ENCODE measurements at places on chromosomes 16 and 17.

DNA sequence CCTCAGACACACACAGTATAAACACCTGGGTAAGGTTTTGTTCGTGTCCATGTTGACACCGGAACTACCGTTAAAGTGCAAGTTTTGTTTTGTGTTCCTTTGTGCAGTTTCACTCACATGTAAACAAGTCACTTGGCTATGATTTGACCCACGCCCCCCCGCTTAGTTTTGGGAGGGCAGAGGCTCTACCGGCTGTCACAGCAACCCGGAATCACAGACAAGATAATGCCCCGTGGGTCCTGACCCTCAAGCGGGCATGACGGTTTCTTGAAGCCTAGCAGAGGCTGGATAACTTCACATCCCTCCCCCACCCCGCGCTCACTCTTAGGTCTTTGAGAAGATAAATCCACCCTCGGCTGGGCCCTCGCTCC is 1.7 kb downstream of the RASD1 start:
- DNase-seq, result no peak

DNA sequence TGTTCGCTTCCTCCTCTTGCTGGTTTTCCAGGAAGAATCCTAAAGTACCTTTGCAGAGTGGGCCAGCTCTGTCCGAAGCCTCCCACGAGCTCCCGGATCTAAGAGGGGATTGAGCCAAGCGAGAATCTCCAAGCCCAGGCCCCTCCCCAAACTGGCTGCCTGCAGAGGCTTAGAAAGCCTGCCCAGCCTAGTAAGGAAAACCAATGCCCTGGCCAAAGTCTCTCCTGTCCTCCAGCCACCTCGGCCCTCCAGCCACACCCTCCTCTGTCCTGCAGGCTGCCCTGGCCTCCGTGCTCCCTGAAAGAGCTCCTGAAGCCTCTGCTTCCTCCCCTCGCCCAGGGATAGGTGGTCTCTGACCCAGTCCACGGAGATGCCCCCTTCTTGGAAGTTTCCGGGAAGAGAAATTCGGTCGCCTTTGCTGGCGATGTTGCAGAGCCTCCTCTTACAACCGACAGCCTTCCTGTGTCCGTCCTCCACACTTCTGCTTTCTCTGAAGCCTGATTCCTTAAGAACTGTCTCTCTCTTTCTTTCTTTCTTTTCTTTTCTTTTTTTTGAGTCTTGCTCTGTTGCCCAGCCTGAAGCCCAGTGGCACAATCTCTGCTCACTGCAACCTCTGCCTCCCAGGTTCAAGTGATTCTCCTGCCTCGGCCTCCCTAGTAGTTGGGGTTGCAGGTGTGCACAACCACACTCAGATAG is 54.9 kb upstream of the TOB1 start:
- no peak for DNase-seq

GRCh38 chr16:52492789-52493357 is 54.1 kb downstream of the TOX3 start:
- no peak for DNase-seq

DNA sequence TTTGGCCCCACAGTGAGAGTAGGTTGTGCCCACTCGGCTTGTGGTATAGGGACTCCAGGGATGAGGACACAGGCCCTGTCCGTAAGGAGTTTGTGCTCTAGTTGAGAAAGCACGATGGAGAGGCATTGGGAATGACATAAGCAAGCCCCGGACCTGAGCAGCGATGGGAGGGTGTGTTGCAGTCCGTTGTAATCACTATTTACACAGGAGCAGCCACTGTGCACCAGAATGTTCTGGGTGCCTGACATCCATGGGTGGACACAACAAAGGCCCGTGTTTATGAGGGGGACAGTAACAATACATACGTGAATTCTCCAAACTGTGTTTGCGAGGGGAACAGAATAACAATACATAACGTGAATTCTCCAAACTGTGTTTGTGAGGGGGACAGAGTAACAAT is 86.8 kb downstream of the NPIPB11 start:
- DNase-seq, result no peak

DNA sequence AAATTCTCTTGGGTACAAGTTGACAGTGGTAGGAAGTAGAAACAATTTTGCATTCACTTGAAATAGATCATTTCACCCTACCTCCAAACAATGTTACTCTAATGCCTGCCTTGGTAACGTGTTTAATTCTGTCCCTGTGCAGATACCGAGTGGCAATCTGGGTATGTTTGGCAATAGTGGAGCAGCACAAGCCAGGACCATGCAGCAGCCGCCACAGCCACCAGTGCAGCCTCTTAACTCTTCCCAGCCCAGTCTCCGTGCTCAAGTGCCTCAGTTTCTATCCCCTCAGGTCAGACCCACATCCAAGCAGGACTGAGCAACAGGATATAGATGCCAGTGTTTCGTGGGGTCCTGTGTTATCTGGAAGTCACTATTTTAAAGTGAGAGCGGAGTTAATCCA is 49.3 kb downstream of the TMC6 start:
- no peak for DNase-seq

DNA sequence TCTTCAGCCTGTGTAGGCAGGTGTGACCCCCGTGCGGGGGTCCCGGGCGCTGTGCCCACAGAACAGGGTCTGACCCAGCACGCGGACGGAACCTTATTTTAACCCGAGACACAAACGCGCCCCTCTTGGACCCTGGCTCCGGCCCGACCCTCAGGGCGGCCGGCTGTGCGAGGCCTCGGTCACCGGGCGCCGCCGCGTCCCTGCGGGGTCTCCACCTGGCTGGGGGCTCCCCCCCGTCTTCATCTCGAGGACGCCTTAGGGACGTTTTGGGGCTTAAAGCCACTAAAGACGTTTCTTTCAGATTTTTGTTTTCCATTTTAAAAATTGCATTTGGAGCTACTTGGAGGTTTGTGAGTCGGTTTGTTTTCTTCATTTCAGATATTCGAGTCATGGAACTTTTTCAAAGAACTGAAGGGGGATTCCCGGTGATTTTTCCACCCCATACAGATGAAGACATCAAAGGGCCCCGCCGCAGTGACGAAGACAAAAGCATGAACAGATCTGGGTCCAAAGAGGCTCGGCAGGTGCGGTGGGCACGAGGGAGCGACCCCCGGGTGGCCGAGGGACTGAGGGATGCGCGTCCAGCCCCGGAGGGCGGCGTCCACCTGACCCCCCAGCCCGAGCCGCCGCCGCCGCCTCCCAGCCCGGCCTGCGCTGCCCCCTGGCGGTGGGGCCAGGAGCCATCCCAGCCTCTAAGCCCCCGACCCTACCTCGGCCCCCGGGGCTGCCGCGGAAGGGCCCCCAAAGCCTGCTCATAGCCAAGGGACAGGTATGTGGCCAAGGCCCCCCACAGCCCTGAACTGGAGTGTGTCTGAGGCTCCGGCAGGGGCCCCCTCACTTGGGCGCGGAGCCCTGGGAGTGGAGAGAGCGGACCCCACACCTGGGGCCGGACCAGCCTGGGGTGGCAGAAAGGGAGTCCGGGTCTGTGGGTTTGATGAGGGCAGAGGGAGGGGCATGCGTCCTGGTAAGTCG is 3.8 kb upstream of the CD7 start:
- peak; percentile 49 for DNase-seq

DNA sequence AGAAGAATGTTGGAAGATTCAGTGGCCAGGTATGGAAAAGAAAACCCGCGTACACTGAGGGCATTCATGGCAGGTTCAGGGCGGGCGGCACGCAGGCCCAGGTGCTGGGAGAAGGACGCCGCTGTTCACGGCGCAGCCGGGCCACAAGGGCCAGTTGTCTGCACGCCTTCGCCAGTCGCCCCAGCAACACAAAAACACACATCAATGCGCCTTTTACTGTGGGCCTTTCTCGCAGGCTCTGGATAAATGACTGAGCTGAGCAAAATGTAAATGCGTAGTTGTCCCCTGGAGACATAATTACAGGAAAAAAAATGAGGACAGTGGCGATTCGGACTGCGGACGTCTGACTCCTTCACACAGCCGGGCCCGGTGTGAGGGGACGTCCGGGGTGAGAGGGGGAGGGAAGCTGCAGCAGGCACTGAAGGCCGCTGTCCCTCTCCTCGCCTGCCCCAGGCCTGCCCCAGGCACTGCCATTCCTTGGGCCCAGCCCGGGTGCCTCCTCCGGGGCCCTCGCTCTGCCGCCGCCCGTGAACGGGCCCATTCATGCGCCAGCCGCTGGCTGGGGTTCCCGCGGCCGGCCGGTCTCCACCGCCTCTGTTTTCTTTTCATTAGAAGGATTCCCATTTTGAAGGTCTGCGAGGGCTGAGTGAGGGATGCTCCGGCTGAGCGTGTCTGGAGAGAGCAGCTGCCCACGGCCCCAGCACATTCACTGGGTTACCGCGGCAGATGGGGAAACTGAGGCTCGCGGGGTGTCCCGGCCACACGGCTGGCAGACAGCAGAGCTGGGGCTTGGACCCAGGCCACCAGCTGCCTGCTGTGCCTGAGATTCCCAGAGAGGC is 6.5 kb upstream of the ZNF469 start:
- no peak for DNase-seq

- DNase-seq, result no peak
Measured at GRCh38 chr17:80445007-80445725, 30.2 kb downstream of the ENDOV start.

DNA sequence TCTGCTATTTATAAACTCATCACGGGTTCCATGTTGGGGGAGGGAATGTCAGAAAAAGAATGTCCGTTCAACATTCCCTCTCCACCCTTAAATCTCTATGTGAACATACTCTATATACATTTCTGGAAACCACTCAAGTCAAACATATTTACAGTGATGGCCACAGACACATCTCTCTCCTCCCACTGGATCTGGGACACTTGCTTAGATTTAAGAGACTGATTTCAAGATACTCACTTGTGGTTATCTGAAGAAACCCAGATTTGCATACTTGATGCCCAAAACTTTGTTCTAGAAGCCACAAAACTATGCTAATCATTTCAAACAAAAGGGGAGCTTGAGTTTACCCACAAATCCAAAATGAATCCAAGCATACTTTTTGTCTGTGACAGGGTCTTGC is 182.9 kb upstream of the SOX9 start:
- DNase-seq, result no peak

- no peak for DNase-seq
Measured at GRCh38 chr16:55638256-55638655, 17.5 kb upstream of the SLC6A2 start.

DNA sequence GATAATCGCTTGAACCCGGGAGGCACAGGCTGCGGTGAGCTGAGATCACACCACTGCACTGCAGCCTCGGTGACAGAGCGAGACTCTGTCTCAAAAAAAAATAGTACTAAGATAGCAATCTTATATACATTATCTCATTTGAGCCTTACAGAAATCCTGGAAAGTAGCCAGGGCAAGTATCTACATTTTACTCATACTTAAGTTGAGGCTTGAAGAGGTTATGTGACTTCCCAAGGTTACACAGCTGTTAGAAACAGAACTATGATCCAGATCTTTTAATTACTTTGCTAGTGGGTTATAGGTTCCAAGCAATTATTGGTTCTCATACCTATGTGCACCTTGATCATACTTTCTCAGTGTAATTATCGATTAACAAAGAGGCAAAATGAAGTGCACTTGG is 15.4 kb downstream of the C17orf78 start:
- no peak for DNase-seq

DNA sequence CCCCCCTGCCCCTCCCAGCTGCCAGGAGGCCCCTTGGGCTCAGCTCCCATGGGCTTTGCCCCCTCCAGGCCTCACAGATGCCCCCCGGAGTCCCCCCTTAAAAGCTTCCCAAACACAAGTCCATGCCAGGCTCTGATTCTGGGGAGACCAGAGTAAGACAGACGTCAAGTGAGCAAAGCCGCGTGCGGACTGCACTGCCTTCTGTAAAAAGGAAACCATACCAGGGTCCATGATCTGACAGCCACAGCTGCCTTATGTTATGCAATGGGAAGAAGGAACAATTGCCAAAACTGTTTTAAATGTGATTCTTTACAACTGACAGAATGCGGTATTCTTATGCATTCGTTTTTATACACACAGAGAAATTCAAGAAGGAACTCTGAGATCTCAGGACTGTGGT is 17.9 kb upstream of the HEXD start:
- no peak for DNase-seq

GRCh38 chr16:50219402-50219975 is 46.9 kb upstream of the ADCY7 start:
- no peak for DNase-seq

DNA sequence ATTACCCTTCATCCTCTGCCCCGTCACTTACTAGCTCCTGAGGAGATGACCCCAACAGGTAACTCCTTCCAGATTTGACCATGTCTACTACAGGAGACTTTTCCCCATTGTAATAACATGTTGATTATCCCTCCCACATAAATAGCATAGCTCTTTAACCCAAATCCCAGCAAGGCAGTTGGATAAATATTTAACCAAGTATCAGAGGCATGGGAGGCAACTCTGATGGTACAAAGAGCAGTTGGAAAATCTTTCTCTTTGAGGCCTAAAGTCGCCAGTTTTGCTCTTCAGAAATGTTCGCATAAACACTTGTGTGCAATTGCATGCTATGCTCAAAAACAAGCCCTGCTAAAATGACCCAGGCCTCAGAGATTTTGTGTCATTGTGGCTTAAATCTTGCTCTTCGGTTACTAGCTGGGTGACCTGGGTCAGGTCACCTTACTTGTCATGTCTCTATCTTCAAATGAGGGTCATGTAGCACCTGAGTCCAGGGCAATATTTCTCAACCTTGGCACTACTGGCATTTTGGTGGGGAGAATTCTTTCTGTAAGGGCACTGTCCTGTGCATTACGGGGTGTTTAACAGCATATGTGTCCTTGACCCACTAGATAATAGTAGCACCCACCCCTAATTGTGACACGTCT is 48.8 kb downstream of the HSD17B2 start:
- no peak for DNase-seq

- no peak for DNase-seq
Measured at GRCh38 chr17:3033248-3033640, 30.2 kb downstream of the OR1D5 start.

DNA sequence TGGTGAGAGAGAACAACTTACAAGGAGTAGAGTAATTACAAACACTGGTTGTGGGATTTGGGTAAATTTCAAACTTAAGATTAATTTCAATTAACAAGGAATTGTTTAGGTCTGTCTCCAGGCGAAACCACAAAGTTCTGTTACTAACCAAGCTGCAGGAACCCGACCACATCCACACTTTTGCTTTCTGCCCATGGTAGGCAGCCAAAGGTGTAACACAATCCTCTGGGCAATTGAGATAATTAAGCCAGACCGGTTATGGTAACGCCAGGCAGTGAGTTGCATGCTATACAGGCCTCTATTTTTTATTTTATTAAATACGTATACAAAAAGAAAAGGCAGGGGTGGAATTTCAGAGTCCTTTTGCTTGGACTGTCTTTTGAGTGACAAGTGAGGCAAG is 12.0 kb downstream of the KCNJ2 start:
- no peak for DNase-seq
